ENCODE measurements at places on chromosomes 5 and 9.

DNA sequence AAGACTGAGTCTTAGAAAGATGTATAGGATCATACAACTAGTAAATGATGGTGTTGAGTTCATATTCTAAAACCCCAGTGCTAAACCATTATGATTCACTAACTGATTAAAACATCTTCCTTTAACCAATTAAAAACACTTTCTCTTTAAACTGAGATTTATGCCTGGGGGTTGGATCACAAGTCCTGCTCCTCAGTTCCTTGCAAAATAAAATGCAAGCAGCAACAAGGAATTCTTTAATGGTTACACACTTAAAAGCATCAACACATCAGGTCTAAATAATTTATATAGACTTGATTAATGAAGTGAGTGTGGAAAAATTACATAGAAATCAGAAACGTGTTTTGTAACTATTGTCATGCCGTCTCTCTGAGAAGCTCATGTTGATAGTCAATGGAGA is 189.2 kb downstream of the TARS1 start:
- no peak for DNase-seq

GRCh38 chr9:2378266-2378665 is 243.3 kb upstream of the VLDLR start:
- no peak for DNase-seq

DNA sequence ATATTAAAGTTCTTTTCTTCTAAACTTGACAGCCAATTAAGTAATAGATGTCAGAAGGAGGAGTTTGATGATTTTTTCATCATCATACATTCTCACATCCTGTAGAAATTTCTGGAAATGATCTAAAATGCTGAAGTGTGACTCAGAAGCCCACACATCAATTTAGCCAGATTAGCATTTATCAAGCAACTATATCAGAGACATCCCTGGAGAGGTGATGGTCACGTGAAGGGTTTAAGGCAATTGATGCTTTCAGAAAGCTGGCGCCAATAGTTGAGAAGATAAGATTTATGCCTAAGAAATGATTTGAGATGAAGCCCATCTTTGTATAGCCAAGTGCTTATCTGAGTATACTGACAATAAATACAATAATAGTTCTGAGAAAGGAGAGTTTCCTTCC is 162.9 kb upstream of the RORB start:
- DNase-seq, result no peak

GRCh38 chr5:74316064-74316603 is 324.4 kb downstream of the ENC1 start:
- DNase-seq, result peak; percentile 52

DNA sequence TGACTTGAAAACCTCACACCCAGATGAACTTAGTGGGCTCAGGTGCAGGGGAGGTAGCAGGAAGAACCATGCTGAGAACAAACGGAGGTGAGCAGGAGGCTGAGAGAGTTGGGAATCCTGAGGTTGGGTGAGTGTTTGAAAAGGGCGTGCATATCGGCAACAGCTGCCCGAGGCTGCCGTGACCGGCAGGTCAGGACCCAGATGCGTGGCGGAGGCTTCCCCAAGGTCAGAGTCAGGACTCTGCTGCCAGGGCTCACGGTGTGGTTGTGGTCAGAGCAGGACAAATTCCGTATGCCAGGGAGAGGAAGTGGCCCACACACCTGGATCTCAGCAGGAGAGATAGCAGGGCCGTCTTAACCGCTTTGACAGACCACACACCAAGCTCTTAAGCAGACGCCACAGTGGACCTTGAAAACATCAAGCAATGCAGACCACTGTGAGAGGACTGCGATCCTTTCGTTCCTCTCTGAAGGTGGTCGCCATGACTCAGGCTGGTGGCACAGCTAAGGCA is 43.1 kb downstream of the ADAMTS16 start:
- no peak for DNase-seq

DNA sequence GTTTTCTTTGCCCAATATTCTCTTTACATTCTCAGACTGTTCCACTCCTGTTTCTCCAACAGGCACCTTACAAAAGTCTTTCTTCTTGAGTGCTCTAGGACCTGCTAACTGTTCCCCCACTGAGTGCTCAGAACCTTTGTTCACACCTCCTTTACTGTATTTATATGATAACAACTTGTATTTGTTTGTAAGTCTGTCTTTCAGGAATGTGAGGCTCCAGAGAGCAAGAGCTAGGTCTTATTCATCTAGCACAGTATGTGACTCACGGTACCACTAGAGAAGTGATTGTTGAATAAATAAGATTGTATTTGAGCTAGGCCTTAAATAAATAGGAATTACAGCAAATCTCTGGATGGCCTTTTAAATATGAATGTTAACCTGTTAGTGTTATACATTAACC is 42.5 kb upstream of the MYOT start:
- no peak for DNase-seq

GRCh38 chr5:96076451-96076850 is 114.8 kb upstream of the ELL2 start:
- no peak for DNase-seq

DNA sequence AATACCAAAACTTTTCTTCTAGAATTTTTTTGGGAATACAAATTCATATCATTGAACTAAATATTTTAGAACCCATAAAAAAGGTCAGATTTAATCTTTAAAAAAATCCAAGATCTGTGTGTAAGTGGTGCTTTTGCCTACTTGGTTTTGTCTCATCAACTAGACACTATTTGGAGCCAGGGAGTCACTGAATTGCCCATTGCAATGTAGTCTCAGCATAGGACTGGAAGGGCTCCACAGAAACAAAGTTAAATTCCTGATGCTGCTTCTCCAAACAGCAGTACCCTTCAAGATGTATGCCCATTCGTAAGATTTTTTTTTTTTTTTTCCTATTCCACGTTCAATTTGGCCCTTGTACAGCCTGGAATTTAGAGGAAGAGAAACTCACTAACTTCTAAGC is 208.0 kb upstream of the MPDZ start:
- no peak for DNase-seq

- DNase-seq, result no peak
These were observed 544.6 kb upstream of the TRPC7 start for GRCh38 chr5:136909906-136910305.

- DNase-seq, result no peak
These were observed 96.1 kb downstream of the PDE8B start for GRCh38 chr5:77306531-77306930.

- DNase-seq, result no peak
These were observed 866.4 kb upstream of the C9orf72 start for GRCh38 chr9:28439688-28440087.

GRCh38 chr9:122192261-122192875 is 32.7 kb downstream of the MORN5 start:
- no peak for DNase-seq

DNA sequence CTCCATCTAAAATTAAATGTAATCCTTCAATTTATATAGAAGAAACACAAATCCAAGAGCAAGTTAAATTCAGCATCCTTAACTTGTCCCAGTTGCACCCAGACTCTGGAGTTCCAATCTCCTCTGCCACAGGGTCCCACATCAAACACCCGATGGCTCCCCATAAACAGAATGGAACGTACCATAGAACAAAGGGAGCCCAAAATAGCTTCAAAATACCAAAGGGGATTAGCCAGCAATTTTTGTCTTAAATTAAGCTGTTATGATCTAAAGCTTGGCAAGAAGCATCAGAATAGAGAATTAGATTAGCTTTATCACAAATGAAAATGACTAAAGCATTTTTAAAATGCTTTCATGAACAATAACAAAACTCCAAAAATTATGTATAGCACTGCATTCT is 112.8 kb downstream of the FANCC start:
- DNase-seq, result no peak

DNA sequence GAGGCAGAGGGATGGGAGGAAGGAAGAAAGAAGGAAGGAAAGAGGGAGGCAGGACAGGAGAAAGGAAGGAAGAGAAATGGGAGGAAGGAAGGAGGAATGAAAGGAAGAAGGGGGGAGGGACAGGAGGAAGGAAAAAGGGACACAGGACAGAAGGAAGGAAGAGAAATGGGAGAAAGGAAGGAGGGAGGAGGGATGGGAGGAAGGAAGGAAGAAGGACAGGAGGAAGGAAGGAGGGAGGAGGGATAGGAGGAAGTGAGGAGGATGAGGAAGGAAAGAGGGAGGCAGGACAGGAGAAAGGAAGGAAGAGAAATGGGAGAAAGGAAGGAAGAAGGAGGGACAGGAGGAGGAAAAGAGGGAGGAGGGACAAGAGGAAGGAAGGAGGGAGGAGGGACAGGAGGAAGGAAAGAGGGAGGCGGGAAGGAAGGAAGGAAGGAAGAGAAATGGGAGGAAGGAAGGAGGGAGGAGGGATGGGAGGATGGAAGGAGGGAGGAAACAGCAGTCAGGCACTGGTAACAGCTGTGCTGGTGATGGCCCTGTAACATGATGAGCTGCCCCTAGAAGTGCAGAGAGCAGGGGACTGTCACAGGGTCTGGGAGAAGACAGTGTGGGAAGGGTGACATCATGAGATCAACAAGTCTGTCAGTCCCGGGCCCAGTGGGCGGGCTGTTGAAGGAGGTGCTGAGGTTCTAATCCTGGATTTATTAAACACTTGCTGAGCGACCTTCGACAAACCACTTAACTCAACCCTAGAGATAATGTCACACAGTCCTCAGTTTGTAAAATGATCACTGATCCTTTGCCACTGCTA is 10.7 kb upstream of the IRX1 start:
- DNase-seq, result no peak

DNA sequence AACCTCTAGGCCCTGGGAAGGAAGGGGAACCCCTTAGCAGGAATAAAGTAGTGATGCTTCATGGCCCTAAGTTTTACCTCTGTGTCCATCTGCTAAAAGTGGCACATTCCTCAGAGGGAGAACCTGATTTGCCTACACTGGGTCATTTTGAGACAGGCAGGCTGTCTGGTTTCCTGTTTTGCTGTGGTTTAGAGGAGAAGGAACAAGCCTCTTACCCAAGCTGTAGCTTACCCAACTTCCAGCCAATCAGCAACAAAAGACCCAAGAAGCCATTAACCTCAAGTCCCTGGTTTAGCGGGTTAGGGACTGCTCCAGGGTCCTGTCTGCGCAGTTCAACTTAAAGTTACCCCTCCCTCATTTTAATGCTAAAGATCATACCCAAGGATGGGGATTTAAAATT is 411.0 kb downstream of the MAT2B start:
- no peak for DNase-seq

GRCh38 chr9:95061916-95062595 is 255.5 kb downstream of the FANCC start:
- DNase-seq, result no peak

- DNase-seq, result no peak
These were observed 117.5 kb downstream of the TTC39B start for GRCh38 chr9:15189481-15189880.

- no peak for DNase-seq
These were observed 375.0 kb upstream of the RGMB start for GRCh38 chr5:98398465-98398864.

- DNase-seq, result peak; percentile 63
These were observed 157.0 kb upstream of the RAI14 start for GRCh38 chr5:34499001-34499734.

DNA sequence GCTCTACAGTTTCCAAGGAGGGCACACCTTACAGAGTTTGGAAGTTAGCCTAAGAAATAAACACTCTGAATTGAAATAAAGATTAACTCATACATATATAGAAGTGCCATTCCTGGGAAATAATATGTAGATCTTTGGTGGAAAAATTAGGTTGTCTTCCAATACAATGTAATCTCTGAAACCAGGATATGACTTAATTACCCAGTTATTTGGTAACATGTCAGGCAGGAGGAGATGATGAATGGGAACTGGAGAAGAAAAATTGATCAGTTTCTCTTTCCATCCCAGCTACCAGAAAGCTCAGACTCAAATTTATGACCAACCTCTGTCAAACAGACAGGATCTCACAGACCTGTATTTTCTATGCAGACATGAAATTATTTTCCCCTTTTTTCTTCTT is 215.2 kb upstream of the SNX2 start:
- no peak for DNase-seq

GRCh38 chr9:97510797-97511654 is 9.6 kb downstream of the TMOD1 start:
- DNase-seq, result peak; percentile 14

DNA sequence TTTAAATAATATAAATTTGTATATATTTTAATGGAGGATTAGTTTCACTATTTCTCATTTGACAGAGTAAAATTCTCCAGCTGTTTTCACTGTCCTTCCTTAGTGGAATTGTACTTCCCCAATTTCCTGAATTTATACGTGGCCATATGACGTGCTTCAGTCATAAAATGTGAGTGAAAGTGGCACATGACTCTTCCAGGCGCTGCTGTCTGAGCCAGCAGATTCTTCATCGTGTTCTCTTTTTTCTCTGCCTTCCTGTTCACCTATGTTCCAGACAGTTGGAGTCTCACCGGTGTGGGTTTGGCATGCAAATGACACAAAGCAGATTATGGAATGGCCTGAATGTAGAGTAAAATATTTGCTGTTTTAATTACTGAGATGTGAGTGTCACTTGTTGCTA is 684.1 kb downstream of the SEMA5A start:
- no peak for DNase-seq

DNA sequence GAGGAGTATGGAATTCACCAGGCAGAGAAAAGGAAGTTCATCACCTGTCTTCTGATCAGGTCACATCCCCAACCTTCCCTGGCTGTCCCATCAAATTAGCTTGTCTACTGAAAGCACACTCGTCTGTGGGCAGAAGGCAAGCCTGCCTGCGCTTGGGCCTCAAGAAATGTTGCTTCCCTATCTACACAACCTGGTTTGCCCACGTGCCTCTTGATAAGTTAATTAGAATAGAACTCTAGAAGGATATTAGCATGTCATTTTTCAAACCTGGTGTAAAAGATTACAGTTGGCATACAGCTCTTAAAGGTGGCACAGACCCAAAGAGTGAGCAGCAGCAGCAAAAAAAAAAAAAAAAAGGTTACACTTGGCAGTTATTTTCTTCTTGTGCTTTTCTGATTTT is 5.1 kb downstream of the TTC23L start:
- no peak for DNase-seq

GRCh38 chr5:92544596-92544995 is 1036.4 kb downstream of the NR2F1-AS1 start:
- no peak for DNase-seq

GRCh38 chr9:2939368-2939767 is 95.5 kb upstream of the PUM3 start:
- DNase-seq, result no peak

DNA sequence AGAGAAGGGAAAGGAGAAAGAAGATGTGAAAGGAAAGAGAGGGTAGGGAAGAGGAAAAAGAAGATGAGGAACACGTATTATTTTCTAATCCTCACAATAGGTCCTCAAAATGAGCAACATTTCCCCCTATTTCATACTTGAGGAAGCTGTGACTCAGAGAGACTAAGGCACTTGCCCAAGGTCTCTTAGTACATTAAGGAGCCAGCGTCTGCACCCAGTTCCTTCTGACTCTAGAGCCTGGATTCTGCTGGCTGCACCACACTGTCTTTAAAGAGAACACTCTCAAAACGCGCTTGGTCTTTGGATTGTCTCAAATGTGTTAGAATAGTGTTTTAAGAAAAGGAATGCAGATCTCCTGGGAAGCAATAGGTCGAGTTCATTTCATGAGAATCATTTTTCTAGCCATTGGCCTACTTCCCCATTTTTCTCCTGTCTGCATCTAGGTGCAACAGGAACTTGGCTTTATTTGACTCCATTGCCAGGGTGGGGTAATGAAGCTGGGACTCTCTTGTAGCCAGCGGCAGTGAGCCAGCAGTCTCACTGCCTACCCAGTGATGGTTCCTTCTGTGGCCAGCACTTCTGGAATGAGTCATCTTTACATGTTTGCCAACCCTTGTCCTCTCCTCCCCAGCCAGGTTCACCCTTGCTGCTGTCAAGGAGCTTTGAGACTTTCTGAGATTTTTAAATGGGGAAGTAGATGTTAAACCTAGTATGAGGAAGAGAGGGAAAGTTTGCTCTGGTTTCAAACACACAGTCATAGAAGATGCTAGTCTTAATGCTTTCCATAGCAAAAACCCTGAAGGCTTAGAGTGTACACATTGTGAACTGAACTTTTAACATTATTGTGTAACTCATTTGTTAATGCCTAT is 82.7 kb downstream of the DOCK8 start:
- peak; percentile 25 for DNase-seq

Measured in activated naive CD4-positive, alpha-beta T cell treated with anti-CD3 and anti-CD28 coated beads for 36 hours (primary cell).